ENCODE measurements at places on chromosomes 3 and 15.

- no peak overlapping the region for H3K4me3 ChIP-seq
- H3K27me3 ChIP-seq: peaks cover 17% of the 10 kb centered on the region
- no peaks in the 10 kb centered on the region for H3K4me1 ChIP-seq
- H3K36me3 ChIP-seq: no peaks in the 10 kb centered on the region
- no peak overlapping the region for H3K27ac ChIP-seq
These were observed 92.7 kb downstream of the MYLK start for GRCh38 chr3:123791417-123791816.

GRCh38 chr3:23174426-23175039 is 28.6 kb upstream of the UBE2E2 start:
- no peaks in the 10 kb centered on the region for H3K36me3 ChIP-seq
- H3K4me1 ChIP-seq: no peaks in the 10 kb centered on the region
- no peak overlapping the region for H3K27ac ChIP-seq

DNA sequence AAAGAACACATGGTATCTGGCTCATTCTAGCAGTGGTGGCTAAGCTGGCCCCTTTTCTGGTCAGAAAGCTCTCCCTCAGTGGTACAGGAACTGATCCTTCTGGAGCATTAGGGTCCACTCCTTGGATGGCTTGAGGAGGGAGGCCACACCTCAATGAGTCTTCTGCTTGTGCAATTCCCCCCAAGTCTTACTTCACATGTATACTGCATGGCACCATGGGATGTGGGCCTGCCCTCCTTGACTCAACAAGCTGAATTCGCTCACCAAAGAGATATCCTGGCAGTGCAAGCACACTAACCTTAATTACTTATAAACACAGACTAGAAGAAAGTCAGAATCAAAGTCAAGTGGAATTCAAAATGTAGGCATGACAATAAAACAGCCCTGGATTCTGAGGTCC is 133.8 kb upstream of the SLC2A2 start:
- H3K27me3 ChIP-seq: no peaks in the 10 kb centered on the region
- H3K36me3 ChIP-seq: peaks cover 46% of the 10 kb centered on the region
- H3K4me3 ChIP-seq: no peak overlapping the region
- DNase-seq: no peak
- no peak overlapping the region for H3K27ac ChIP-seq
- peaks cover 17% of the 10 kb centered on the region for H3K4me1 ChIP-seq

GRCh38 chr3:15579051-15579450 is 22.3 kb downstream of the HACL1 start:
- H3K4me3 ChIP-seq: no peak overlapping the region
- H3K27me3 ChIP-seq: no peaks in the 10 kb centered on the region
- H3K27ac ChIP-seq: no peak overlapping the region
- no peak for DNase-seq
- peaks cover 68% of the 10 kb centered on the region for H3K36me3 ChIP-seq

DNA sequence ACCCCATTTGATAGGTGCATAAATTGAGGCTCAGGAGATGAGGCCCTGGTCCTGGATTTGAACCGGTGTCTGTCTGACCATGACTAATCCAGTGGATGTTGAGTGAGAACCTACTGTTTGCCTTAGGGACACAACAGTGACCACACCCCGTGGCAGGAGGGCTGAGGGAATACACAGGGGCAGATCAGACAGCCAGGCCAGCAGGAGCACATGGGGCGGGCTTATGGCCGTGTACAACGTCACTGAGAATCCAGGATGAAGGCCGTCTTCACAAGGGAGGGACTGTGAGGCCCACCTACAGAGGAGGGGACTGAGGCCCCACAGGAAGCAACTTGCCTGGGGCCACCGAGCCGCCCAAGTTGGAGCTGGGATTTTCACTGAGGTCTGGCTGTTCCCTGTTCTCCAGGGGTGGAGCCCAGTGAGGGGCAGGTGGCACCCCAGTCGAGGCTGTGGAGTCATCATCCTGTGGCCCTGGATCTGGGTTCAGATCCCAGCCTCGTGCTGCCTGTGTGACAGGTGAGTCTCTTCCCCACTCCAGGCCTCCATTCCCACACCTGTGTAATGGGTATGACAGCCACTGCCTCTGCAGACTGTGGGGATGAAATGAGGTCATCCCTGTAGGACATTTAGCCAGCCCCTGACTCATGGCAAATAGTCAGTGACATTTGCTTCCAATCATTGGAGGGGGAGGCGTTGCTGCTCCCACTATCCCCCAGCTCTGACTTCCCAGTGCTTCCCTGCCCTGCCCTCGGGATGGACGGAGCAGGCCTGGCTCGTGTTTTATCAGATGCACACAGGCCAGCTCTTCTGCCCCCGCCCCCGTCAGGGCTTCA is 6.3 kb upstream of the PLXND1 start:
- H3K27ac ChIP-seq: peak overlapping the region; percentile 97
- H3K4me1 ChIP-seq: peaks cover 98% of the 10 kb centered on the region
- H3K36me3 ChIP-seq: no peaks in the 10 kb centered on the region
- no peak overlapping the region for H3K4me3 ChIP-seq

DNA sequence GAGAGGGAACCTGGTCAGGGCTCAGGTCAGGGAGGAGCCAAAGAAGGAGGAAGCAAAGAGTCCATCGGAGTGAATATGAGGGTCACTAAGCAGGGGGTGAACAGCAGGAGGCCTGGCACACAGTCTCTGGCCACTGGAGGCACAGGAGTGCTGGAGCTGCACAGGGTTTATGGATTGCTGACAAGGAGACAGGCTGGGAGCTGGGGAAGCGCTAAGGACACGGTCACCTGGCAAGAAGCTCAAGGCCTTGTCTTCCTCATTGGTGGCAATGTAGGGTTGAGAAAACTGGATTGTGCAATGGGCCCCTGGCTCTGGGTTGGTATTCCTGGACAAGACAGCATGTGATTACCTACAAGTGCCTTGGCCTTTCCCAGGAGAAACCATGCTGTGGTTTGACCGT is 5.8 kb upstream of the CAMP start:
- H3K27ac ChIP-seq: peak overlapping the region; percentile 82
- no peak for DNase-seq
- no peaks in the 10 kb centered on the region for H3K36me3 ChIP-seq
- peaks cover 19% of the 10 kb centered on the region for H3K4me1 ChIP-seq
- H3K27me3 ChIP-seq: no peaks in the 10 kb centered on the region

DNA sequence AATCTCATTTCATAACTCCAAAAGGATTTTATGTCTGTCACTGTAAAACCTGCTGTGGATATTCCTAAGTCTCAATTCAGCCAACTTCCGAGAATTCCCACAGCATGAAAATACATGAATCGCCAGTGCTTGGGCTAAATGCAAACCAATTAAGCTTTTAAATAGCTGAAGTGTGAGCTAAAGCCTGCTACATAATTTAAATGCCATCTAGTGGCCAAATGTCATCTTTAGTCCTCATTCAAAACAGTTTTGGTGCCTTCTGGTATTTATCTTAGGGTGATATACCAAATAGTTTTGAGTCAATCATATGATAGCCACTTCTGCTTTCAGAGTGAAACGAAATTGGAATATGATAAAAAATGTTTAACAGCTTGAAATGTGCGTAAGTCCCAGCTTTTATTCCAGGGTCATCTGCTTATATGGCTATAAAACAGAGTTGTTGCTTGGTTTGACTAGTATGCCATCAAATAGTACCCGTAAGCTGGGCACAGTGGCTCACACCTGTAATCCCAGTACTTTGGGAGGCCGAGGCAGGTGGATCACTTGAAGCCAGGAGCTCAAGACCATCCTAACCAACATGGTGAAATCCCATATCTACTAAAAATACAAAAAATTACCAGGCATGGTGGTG is 41.8 kb upstream of the CCNL1 start:
- H3K27ac ChIP-seq: no peak overlapping the region
- no peaks in the 10 kb centered on the region for H3K36me3 ChIP-seq
- no peak for DNase-seq
- no peaks in the 10 kb centered on the region for H3K27me3 ChIP-seq
- H3K4me3 ChIP-seq: no peak overlapping the region

- H3K4me1 ChIP-seq: peaks cover 8% of the 10 kb centered on the region
- H3K36me3 ChIP-seq: peaks cover 9% of the 10 kb centered on the region
- no peak overlapping the region for H3K4me3 ChIP-seq
- H3K27ac ChIP-seq: no peak overlapping the region
These were observed 39.2 kb downstream of the STAG1 start for GRCh38 chr3:136712941-136713340.

- H3K4me3 ChIP-seq: no peak overlapping the region
- DNase-seq: no peak
- H3K27ac ChIP-seq: no peak overlapping the region
- H3K4me1 ChIP-seq: peaks cover 13% of the 10 kb centered on the region
- H3K27me3 ChIP-seq: no peaks in the 10 kb centered on the region
- peaks cover 66% of the 10 kb centered on the region for H3K36me3 ChIP-seq
These were observed 34.9 kb downstream of the TMEM39A start for GRCh38 chr3:119428538-119428937.

- H3K36me3 ChIP-seq: no peaks in the 10 kb centered on the region
- DNase-seq: peak; percentile 73
- H3K4me3 ChIP-seq: peak overlapping the region; percentile 96
- H3K27ac ChIP-seq: peak overlapping the region; percentile 98
- no peaks in the 10 kb centered on the region for H3K27me3 ChIP-seq
These were observed 1.0 kb downstream of the MAPKAPK3 start for GRCh38 chr3:50617911-50618481.

DNA sequence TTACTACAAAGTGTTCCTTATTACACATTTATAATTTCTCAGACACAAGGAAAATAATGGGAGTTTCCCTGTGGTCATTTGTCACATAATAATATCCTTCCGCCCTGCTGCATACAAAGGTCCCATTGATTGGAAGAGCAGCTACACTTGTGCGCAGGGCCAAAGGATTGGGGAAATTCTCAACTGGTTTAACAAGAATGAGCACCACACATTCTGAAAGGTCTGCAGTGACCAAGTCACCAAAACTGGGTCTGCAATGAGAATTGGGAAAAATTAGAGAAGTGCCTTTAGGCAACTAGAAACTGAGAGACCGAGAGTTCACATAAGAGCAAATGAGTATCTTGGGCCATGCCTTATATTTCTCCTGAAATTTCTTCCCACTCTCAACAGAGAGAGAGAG is 98.2 kb upstream of the NR2F2 start:
- H3K4me1 ChIP-seq: no peaks in the 10 kb centered on the region
- no peak overlapping the region for H3K4me3 ChIP-seq
- DNase-seq: no peak
- no peaks in the 10 kb centered on the region for H3K27me3 ChIP-seq

DNA sequence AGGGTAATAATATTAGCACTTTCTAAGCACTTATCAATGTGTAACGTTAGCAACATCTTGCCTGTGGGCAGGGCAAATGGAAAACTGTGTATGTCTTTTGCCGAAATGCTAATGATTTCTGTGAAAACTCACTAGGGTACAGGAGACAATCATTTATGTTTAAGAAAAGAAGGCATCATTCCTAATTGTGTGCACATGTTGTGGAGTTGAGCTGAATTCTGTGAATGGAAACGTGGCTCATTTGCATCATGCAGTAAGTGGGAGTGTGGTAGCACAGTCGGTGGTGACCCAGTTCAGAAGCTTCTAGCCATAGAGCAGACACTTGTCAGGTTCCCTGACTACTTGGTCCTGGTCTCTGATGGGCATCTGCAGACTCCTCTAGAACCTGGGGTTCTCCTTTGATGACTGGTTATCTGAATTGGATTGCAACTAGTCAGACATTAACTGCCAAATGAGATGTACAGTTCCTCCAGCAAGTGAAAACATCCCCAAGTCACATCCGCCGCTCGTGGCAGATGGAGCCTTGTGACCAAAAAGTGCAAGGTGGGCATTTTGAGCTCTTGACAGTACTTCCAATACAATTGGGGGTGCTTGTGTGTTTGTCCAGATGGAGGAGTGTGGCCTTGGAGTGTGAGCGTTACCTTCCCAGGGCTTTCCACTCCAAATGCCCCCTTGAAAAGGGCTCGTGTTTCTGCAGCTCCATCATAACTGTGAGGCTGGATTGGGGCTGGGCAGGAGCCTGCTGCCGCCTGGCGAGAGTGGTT is 21.5 kb downstream of the MRPS25 start:
- H3K4me1 ChIP-seq: peaks cover 74% of the 10 kb centered on the region
- H3K36me3 ChIP-seq: peaks cover 100% of the 10 kb centered on the region
- H3K27me3 ChIP-seq: no peaks in the 10 kb centered on the region

GRCh38 chr3:124121379-124122312 is 129.7 kb upstream of the ROPN1 start:
- H3K36me3 ChIP-seq: no peaks in the 10 kb centered on the region
- H3K4me1 ChIP-seq: peaks cover 46% of the 10 kb centered on the region
- no peak for DNase-seq
- no peak overlapping the region for H3K27ac ChIP-seq
- H3K27me3 ChIP-seq: no peaks in the 10 kb centered on the region

GRCh38 chr3:5479229-5479799 is 291.8 kb downstream of the EDEM1 start:
- H3K4me3 ChIP-seq: no peak overlapping the region

DNA sequence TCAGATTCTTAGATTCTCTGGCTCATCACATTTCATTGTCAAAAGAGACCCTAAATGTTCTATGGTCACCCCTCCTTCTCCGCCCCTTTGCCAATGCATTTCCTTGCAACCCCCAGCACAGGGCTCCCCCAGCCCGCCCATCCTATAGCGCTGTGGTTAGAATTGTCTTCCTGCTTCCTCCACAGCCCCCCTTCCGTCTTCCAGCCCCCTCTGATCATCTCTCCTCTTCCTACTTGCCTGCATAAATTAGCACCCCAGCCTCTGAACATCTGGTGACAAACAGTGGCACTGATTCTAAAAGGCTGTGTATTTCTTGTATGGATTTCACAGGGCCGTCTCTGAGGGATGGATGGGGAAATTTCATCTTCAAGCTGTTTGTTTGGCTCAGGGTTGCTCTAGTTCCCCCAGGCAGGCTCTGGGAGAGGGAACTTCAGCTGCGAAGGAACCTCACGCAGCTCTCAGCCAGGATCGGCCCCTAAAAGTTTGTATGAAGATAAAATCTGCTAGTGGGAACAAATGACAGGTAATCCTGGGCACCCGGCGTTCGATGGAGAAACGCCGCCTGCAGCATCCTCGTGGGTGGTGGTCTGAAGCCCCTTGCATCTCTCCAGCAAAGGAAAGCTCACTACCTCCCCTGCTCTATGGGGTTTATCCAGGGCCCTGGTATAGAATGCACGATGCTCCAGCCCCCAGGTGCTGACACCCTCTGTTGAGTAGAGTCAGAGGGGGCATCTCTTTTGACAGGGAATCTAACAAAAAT is 83.0 kb downstream of the WNT7A start:
- H3K4me3 ChIP-seq: no peak overlapping the region
- H3K4me1 ChIP-seq: no peaks in the 10 kb centered on the region
- DNase-seq: no peak
- peaks cover 97% of the 10 kb centered on the region for H3K27me3 ChIP-seq
- no peak overlapping the region for H3K27ac ChIP-seq
